ENCODE measurements at places on chromosomes 7 and 10.

- DNase-seq, result no peak
Observed at GRCh38 chr7:111883241-111883640, 320.9 kb upstream of the IMMP2L start.

GRCh38 chr7:121545418-121545817 is 149.3 kb upstream of the FAM3C start:
- DNase-seq, result no peak

DNA sequence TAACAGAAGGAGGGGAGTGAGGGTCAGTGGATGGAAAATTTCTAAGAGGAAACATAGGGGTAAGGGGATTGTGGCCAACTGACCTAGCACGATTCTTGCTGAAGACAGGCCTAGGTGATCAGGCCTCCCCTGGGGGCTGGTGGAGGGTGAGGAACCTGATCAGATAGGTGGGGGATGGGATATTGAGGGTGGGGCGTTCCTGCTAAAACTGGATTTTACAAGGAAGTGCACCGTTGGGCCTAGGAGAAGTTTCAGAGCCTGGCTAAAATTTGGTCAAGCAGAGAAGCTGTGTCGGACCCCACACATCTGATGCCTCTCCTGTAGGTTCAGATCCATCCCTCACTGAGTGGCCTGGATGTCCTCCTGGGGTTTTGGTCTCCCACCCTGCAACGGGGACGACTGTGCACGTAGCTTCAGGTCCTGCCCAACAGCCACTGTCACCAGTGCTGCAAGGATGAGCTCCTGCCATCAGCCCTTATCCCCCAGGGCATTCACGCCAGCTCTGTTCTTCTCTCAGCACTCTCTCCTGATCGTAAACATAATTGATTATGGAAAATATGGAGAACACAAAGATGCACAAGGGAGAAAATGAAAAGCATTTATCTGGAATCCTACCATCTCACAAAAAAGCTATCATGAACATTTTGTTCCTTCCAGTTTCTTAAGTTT is 89.9 kb downstream of the ADCY1 start:
- no peak for DNase-seq

DNA sequence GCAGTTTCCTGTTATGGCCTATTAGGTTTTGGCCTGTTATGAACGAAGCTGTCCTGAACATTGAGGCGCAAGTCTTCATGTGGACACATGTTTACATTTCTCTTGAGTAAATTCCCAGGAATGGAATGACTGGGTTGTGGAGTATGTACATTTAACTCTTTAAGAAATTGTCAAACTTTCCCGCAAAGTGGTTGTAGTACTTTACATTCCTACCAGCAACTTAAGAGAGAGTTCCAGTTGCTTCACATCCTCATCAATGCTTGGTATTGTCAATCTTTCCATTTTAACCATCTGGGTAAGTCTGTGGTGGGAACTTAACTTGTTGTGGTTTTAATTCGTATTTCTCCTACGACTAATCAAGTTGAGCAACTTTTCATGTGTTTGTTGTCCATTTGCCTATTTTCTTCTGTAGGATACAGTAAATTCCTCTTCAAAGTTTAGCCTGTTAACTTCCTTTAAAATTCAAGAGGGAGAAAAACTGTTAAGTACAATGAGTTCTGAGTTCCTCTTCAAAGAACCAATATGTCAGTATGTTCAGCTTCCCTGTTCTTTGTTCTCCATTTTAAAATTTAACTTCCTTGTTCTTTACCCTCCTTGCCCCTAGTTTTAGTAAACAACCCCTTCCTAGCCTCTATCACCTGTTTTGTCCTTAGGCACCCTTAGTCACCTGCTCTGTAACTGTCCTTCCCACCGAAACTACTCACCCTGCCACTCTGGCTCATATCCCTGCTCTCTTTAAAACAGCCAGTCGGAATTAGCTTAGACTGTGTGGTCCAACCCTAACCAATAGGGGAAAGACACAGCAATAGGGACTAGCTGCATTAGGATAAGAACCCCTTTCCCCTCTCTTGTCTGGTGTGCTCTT is 74.0 kb downstream of the FAM241B start:
- no peak for DNase-seq

GRCh38 chr10:4541292-4541691 is 284.7 kb upstream of the AKR1E2 start:
- no peak for DNase-seq

- DNase-seq, result no peak
Observed at GRCh38 chr10:26857991-26858706, 2.6 kb downstream of the ABI1 start.

GRCh38 chr10:48551861-48552591 is 52.8 kb downstream of the ARHGAP22 start:
- peak; percentile 3 for DNase-seq

DNA sequence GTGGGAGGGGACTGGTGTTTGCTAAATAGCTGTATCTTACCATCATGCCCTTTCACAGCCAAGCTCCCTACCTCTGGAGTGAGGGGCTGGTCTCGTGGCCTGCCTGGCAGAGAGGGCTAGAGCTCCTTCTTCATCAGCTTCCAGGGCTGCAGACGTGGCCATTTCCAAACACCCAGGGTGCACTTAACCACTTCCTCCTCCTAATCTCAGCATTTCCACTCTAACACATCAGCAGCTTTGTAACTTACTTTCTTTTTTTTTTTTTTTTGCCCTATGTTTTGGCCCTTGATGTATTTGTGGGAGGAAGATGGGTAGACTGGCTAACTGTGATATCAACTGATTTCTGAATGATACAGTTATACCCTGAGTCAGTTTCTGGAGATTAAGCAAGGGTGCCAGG is 27.4 kb downstream of the LRRC4 start:
- no peak for DNase-seq

GRCh38 chr7:96546426-96546825 is 163.2 kb downstream of the SEM1 start:
- DNase-seq, result no peak

GRCh38 chr7:103541026-103541425 is 95.0 kb upstream of the SLC26A5 start:
- DNase-seq, result no peak

- no peak for DNase-seq
Observed at GRCh38 chr7:27260211-27260610, 17.6 kb downstream of the EVX1 start.

Data from CD4-positive, alpha-beta T cell treated with Interleukin-12 subunit alpha and Interleukin-12 subunit beta, for 1 hour (primary cell).